ENCODE measurements at places on chromosomes 6 and 20.

- no peak for DNase-seq
Observed at GRCh38 chr20:16434062-16434664, 139.1 kb downstream of the KIF16B start.

DNA sequence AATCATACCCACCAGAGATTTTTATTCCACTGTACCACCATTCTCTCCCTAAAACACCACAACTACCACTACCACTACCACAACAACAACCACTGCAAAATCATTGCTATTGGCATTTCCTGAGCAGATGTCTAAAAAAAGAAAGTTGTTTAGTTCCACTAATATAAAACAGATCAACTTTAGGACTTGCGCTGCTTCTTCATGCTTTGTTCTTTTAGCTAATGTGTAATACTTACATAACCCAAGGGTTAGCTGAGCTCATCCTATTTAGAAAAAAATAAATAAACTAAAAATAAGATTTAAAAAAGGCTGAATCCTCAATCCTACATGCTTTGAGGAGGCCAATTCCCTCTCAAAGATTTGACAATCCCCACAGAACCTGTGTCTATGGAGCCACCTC lies 11.4 kb downstream of the IYD start:
- DNase-seq: no peak

DNA sequence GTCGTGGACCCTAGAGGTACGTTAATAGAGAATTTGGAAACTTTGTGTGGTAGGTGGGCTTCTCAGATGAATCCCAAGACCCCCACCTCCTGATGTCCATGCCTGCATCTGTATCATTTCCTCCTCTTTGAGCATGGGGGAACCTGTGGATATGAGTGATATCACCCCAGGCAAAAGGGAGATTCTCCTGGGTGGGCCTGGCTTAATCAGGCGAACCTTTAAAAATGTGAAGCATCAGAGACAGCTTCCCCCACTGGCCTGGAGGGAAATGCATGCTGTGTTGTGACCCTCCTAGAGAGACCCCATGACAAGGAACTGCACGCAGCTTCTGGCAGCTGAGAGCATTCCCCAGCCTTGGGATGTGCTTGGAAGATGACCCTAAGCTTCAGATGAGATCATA lies 180.9 kb downstream of the MBOAT1 start:
- no peak for DNase-seq

DNA sequence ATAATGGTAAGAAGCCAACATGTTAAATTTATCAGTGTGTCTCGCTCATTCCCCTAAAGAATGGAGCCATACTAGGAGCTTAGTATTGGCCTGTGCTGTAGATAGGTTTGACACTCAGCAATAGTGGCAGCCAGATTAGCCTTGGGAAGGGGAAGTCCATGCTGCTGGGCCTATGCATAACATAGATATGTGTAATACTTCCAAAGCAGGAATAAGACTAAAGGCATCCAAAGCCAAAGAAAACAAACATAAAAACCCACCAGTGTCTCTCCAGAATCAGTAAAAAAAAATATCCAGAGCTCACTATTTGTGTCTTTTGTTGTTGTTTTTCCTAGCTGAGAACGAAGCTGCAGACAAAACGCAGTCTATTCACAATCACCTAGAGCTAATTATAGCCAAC lies 104.2 kb upstream of the STXBP5 start:
- no peak for DNase-seq

DNA sequence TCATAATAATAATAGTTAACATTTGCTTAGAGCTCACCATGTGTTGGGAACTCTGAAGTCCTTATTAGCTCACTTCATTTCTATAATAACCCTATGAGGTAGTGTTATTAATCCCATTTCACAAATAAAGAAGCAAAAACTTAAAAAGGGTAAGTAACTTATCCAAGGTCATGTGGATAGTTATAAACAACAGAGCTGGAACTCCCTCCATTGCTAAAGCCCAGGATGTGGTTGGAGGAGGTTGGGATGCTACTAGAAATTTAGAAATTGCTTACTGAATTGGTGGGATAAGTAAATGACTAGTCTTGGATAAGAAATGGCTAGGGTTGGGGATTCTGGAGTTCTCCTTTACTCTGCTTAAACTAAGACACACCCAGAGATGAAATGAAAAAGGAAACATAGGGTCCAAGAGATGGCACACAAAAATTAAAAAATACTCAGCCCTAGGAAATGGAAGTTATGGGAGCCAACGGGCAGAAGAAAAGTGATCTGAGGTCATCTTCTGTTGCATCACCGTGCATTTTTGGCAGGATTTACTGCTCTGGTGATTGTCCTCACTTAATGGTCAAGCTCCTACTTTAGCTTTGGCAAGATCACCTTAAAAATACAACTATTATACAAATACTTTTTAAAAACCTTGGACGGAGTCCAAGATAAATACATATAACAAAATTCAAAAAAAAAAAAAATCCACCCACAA lies 7.7 kb upstream of the CLIC5 start:
- DNase-seq: no peak
